ENCODE measurements at places on chromosomes 11 and 22.

DNA sequence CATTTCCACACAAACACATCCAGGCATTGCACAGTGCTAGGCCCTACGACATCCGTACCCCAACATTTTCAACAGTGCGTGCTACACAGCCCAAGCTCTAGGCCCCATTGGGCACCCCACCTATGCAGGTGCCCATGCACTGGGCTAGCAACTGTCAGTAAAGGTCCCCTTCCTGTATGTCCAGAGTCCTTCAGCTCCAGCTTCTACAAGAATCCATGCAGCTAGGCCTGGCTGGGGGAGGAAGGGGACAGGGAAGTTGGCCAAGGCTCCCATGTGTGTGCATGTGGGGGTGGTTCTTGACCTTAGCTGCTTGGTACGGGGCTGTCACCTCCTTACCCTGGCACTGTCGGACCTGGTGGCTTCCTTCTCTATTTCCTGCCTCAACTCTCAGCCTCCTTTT is 1.3 kb downstream of the B3GAT1 start:
- DNase-seq: no peak

DNA sequence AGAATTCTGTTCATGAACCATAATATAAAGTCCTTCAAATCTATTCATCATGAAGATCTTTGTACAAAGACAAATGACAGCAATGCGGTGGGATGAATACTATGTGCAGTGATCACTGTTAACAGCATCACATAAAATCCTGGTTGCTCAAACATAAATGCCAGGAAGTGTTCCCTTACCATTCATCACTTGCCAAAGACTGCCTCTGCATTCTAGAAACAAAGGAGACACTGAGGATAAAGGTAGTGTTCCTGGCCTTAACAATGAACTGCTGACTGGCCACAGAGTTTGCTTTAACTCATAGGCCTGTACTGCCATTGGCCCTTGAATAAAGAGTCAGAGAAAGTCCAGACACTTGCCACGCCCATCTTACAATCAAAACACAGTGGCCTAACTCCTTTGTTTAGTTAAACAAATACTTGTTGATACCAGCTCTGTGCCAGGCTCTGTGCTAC is 29.5 kb downstream of the C2CD3 start:
- DNase-seq: no peak

GRCh38 chr11:34971928-34972327 is 55.5 kb downstream of the PDHX start:
- DNase-seq: no peak

GRCh38 chr11:765025-765801 is 12.1 kb downstream of the GATD1 start:
- peak; percentile 45 for DNase-seq

- DNase-seq: no peak
Observed at GRCh38 chr22:29480512-29481264, 670 bp downstream of the NEFH start.

DNA sequence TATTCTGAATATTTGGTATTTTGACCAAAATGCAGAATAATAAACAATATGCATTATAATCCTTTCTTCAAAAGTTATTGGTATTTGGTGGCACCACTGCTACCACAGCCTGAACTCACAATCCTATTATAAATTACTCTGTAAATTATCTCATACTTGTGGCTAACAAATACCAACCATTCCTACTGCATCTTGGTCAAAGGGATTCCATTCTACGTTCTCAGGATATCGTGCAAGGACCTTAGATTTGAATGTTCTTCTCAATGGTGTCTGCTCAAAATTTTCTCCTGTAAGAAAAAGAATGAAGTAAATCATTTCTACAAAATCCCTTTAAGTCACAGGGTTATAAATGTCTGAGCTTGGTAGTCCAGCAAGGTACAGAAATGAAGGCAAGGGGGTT is 58.7 kb downstream of the DENND5A start:
- no peak for DNase-seq

- DNase-seq: no peak
Observed at GRCh38 chr11:58926251-58926650, 13.0 kb upstream of the GLYATL1 start.

DNA sequence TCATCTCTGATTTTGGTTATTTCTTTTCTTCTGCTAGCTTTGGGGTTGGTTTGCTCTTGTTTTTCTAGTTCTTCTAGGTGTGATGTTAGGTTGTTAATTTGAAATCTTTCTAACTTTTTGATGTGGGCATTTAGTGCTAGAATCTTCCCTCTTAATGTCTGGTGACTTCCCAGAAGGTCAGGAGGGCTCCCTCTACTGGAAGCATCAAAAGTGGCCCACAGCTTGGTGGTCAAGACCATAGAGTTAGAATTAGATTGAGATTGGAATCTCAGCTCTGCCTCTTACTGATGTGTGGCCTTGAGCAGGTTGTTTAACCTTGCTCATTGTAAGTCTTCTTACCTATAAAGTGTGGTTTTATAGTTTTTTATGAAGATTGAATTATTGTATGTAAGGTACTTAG is 99.3 kb downstream of the FDX1 start:
- DNase-seq: no peak

DNA sequence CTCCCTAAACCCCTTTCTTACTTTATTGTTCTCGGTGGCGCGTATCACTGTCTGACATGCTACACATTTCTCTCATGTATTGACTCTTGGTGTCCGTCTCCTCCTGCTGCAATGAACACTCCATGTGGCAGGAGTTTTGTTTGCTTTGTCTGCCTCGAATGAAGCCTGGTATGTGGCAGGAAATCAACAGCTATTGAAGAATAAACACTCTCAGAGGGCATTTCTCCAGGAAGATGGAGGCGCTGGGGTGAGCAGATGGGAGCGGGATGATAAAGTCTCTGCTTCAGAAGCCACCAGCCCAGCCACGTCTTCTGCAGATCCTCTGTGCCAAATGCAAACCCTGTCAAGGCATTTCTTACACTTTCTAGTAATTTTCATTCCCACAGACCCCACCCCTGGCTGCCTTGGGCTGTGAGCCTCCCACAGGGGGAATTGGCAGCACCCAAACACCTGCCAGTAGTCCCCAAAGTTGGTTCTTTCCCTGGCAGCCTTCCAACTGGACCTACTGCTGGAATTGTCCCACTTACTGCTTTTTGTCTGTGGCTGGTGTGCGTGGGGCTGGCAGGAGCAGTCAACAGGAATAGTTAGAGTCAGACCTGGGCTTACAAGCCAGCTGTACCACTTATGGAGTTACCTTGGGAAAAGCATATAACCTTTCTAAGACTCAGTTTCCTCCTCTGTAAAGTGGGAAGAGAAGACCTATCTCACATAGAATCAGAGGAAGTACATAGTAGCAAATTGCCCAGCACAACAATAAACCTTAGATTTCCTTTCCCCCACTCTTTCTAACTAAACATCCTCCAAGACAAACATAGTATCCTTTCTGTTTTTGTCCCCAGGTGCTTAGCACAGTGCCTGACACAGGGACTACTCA is 13.3 kb upstream of the IL10RA start:
- DNase-seq: no peak

- DNase-seq: no peak
Observed at GRCh38 chr11:2804189-2804588, 81.4 kb downstream of the CDKN1C start.

DNA sequence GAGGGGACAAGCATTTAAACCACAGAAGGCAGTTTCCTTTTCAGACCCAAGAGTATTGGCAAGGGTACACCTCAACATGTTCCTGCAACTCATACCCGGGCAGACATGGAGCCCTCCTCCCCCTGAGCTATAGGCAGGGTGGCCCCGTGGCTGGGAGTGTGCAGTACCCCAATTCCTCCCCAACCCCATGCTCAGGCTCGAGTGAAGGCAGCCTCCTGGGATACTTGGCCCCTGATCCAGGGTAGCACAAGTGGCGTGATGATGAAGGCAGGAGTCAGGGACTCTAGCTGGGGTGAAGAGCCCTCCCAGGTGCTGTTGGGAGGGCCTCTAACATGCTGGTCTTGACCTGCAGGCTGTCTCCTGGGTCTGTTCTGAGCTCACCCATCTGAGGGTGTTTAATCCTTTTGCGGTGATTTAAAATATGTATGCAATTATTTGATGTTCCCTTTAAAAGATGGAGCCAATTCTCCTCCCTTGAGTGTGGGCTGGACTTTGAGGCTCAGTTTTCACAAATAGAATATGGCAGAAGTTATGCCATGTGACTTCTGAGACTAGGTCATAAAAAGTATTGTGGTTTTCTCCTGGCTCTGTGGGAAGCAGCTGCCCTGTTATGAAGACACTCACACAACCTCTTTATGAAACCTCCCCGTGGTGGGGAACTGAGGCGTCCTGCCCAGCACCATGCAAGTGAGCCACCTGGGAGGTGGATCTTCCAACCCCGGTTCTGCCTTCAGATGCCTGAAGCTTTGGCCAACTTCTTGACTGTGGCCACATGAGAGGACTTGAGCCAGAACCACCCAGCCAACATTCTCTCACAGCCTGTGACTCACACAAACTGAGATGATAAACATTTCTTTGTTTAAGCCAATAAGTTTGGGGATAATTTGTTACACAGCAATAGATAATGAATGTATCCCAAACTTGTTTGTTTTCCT is 54.7 kb upstream of the NECTIN1 start:
- DNase-seq: no peak

DNA sequence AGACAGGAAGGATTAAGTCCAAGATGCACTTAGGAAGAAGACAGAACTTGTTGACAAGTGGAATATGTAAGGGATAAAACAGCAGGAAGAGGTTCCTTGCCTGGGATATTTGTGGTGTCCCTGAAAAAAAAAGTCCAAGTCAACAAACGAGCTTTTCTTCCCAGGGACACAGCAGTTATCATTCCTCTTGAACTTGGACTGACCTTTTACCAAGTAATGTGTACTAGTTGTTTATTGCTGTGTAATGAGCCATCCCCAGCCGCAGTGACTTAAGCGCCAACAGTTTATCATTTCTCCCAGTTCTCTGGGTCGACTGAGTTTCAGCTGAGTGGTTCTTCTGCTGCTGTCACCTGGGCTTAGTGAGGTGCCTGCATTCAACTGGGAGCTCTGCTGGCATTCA is 37.0 kb downstream of the KREMEN1 start:
- DNase-seq: no peak

DNA sequence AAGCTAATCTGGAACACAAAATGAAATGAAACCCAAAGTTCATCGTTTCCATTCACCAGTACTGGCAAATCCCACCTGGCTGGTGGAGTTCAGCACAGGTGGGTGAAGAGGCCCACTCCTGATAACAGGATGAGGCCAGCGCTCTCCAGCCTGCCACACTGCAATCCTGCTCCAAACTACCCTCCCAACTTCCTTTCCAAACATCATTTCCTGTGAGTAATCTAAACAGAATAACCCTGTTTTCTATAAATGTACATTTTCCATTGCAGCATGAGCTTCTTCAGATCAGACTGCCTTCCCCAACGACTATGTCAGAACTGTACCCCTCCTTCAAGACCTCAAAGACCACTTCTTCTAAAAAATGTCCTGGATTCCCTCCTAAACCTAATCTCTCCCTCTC is 15.9 kb upstream of the NFRKB start:
- no peak for DNase-seq

GRCh38 chr11:18650353-18650752 is 16.2 kb upstream of the SPTY2D1 start:
- DNase-seq: no peak

DNA sequence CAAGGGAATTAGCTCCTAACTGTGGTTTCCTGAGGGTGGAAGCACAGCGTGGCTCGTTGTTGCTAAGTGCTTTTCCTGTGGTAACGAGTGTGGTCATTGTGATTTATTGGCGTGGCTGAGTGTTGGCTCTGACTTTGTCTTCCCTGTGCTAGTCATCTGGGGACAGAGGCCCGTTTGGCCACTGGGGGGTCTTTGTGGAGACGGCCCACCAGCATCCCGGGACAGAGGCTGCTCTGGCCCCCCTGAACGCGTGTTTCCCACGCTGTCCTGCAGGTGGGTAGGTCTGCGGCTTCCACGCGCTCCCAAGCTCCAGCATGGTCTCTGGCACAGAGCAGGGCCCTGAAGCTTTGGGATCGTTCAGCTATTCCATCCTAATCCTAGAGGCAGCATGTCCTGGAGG is 1040.0 kb downstream of the TBC1D22A start:
- no peak for DNase-seq

DNA sequence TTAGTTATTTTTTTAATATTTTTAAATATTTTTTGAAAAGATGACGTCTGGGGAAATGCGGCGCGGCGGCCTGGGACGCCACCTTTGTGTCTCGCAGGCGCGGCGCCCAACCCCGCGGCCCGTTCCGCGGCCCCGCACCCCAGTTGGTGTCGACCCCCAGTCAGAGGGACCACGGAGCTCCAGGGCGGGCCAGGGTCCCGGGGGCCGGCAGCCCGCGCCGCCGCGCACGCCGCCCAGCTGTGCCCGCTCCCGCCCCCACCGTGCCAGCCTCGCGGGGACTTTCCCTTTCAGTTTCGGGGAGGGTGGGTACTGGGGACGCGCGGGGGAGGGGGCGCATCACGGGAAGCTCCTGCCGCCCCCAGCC is 1.6 kb downstream of the CCND1 start:
- peak; percentile 69 for DNase-seq

GRCh38 chr22:20319041-20319744 is 667 bp downstream of the DGCR6L start:
- DNase-seq: no peak

DNA sequence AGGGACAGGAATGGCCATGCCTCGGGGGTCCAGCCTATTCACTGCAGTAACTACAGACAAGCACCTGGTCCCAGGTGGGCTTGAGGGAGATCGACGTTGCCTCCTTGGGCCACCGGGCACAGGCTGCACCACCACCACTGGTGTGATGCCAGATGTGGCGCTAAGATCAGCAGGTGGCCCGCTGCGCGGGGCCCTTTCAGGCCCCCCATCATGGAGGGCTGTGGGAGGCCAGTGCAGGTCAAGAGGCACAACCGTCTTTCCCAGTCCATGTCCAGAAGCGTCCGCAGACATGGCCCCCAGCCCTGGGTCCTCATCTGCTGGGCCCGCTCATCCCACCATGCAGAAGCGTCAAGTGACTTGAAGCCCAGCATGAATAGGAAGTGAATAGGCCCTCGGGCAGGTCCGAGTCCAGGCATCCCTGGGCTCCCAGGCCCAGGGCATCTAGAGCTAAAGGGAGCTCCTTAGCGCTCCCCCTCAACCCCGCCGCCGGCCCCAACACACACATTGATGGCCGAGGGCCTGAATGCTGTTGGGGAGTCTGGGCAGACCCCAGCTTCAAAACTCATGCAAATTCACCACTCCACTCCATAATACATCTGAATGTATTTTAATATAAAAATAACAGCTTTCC is 18.3 kb downstream of the FADS3 start:
- DNase-seq: no peak
